ENCODE measurements at places on chromosomes 6 and 20.

- DNase-seq, result no peak
These were observed 554.7 kb upstream of the HS3ST5 start for GRCh38 chr6:114897536-114897935.

GRCh38 chr6:148885925-148886845 is 139.4 kb downstream of the UST start:
- DNase-seq, result no peak

DNA sequence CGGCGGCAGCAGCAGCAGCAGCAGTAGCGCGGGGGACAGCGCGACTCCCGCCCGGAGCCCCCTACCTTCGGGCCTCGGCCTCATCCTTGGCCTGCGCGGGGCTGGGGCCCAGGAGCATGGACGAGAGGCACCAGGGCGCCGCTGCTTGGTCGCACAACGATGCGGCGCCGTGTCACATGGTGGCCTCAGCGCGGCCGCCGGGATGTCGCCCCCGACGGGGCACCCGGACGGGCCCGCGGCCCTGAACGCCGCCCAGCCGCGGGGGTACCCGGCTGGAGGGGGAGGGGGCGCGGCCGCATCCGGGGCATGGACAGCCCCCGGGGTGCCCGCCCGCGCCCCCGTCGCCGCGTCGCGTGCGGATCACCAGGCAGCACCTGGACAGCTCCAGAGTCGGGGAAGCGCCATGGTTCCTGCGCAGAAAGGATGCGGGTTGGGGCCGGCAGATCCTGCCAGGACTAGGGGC is 57.1 kb downstream of the CDH22 start:
- DNase-seq, result no peak

GRCh38 chr6:156126535-156126934 is 650.6 kb upstream of the ARID1B start:
- DNase-seq, result no peak

DNA sequence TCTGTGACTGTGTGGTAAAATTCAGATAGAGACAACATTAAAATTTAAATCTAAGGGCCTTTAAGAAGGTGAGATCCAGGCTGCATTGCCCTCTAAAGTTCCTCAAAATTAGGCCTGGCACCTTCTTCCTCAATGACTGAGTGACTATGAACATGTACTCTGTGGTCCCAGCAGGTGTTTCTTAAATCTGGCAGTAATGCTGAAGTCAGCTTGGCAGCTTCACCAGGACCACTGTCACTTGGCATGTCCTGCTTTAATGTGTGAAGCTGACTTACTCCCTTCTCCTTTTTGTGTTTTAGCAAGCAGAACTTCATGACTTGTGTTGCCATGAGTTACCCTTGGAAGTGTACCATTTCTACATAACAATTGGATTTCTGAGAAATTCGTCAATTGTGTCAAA is 141.7 kb downstream of the NKAIN2 start:
- no peak for DNase-seq

- peak; percentile 90 for DNase-seq
These were observed at the start of gene TBC1D32 for GRCh38 chr6:121334299-121335086. Gene TBC1D32, minus strand, starts transcription at chr6:121334480. Its CDS starts 50 bp downstream, at chr6:121334430.

DNA sequence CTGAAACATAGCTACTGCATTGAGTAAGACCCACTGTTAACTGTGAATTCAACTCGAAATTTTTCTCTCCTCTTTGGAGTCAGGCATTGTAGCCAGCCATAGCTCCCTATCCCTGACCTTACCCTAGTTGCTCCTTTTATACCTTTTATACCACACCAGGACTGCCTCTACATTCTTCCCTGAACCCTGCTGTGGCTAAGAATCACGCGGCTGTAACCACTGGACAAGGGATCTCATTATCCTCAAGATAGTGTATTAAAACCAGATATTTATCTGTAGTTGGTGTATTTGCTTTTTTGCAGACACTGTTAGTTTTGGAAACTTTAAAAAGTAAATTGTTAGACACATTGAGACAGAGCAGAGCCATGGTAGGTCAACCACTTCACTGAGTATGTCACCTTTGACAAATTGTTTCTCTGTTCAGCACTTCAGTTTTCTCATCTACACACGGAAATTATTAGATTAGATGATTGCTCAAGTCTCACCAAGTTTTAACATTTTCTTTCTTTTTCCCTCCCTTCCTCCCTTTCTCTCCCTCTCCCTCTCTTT is 171.9 kb upstream of the PRND start:
- DNase-seq, result no peak

DNA sequence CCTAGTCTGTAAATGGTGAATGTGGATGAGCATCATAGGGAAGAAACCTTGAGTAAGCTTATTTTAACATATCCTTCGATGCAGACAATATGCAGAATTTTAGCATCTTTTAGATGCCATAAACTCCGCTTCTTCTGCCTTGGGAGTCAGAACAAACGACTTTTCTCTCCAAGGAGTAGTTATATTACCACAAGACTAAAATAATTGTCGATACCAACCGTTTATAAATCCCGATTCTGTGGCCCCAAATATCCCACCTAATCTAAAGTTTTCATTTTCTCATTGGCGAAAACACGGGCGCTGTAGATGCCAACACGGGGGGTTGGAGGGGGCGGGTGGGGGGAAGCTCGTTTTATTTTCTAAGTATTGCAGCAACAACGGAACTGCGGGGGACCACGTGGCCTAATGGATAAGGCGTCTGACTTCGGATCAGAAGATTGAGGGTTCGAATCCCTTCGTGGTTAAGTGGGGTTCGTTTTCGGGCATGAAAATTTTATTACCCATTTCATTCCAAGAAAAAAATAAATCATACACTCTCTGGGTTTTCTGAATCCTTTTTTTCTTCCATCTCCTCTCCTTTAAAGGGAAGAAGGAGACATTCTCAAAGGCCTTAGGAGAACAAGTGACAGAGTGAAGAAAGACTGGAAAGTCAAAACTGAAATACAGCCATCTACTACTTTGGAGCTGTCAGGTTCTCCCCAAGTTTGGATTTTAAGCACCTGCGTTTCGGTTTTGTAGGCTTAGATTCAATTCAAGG is 65.5 kb upstream of the BTN3A2 start:
- DNase-seq, result no peak

- no peak for DNase-seq
These were observed 44.4 kb upstream of the ENPP5 start for GRCh38 chr6:46215213-46215612.

DNA sequence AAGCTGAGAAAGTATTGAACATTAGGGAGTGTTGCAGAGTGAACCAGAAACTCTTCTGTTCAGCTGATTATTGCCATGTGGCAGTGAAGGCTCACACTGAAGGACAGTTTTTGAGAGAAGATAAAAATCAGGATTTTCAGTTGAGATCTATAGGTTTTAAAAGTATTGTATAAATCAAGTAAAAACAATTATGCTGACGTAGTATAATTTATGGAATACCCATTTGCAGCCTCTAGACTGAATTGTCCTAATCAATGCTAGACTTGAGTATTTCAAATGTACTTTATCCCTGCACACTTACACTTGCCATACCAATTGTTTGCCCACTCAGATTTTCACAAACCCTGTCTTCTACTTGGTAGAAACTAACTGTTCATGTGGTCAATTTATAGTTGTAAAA is 245.8 kb downstream of the FRK start:
- DNase-seq, result no peak

GRCh38 chr6:148274809-148275208 is 67.8 kb upstream of the SASH1 start:
- no peak for DNase-seq

- DNase-seq, result no peak
These were observed 78.6 kb downstream of the GCLC start for GRCh38 chr6:53466257-53466656.

- no peak for DNase-seq
These were observed 10.0 kb downstream of the JPH2 start for GRCh38 chr20:44176833-44177534.

GRCh38 chr6:164370773-164371172 is 938.6 kb downstream of the C6orf118 start:
- DNase-seq, result no peak

DNA sequence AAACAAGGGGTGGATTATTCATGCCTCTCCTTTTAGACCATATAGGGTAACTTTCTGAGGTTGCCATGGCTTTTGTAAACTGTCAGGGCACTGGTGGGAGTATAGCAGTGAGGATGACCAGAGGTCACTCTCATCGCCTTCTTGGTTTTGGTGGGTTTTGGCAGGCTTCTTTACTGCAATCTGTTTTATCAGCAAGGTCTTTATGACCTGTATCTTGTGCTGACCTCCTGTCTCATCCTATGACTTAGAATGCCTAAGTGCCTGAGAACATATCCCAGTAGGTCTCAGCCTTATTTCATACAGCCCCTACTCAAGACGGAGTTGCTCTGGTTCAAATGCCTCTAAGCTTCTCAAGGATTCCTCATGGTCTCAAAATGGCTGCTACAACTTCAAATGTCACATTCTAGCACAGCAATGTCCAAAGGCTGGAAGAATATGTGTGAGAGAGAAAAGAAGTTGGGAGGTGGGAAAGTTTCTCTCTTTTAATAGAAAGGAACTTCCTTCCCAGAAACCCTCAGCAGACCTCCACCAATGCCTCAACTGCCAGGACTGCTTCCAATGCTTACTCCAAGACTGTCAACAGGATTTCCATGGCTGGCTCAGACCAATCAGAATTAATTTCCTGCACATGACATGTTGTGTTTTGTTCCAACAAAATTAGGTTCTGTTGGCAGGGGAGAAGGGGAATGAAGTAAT is 46.6 kb upstream of the SLC9A8 start:
- DNase-seq, result peak; percentile 32

GRCh38 chr6:82951389-82951788 is 114.3 kb downstream of the UBE3D start:
- DNase-seq, result no peak

- DNase-seq, result no peak
These were observed 17.9 kb downstream of the SOX4 start for GRCh38 chr6:21611485-21611884.

DNA sequence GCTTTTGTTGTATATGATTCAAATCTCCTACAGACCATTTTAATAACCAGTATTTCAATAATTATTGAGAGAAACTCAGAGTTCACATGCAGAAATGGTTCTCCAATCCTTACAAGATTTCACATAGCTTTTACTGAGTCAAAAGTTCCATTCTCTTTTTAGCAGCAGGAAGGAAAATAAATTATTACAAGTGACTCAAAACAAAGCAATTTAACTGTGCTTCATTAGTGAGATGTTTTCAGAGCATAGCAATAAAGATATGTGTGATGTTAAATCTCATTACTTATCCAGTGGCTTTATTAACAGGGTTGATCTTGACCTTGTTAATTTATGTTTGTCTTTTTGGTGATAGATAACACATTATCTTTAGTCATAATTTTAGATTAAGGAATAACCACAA is 22.0 kb downstream of the KIF13A start:
- peak; percentile 71 for DNase-seq

DNA sequence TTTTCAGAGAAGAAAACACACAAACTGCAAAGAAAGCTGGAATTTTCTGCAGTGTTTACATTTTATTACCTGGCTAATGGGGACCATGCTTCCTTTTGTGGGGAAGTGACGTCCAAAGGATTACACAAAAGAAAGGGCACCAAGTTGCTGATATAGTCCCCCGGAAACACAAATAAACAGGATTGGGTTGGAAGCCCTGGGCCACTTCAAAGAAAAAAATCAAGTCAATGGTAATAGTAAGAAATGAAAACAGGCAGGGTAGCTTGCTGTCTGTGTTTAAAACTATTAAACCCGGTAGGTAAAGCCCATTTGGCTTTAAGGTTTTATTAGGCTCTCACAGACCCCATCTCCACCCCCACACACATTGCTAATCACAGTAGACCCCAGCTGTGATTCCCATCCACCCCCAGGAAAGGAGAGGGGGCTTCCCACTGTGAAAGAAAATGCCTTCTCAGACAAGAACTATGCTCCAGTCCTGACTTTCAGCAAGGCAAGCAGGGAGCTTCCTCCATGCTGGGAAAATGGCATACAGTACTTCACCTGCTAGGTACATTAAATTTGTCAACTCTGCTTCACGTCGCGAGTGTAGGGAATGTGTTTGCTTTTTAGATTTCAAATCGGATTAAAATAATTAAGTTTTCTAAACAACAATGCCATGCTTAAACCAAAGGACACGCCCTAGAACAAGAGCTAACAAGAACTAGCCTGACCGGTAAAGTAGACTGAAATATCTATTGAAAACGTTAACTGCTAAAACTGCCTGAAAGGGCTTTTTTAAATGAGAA is 1.1 kb downstream of the PERP start:
- DNase-seq, result no peak

DNA sequence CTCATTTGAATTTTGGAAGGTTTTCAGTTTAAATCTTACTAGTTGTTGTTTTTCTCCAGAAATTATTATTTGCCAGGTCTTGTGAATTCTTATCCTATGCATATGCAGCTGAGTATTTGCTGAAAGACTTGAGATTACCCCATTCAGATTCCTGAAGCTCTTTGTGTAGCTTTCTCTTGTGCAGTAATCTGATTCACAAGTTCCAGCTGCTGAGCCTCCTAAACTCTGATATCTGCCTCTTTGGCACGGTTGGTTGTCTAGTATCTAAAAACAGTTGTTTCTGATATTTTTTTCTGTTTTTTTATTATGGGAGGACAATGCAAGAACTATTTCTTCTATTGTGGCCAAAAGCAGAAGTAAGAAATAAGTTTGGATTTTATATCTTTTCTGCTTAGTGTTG is 863.9 kb upstream of the MANEA start:
- no peak for DNase-seq

DNA sequence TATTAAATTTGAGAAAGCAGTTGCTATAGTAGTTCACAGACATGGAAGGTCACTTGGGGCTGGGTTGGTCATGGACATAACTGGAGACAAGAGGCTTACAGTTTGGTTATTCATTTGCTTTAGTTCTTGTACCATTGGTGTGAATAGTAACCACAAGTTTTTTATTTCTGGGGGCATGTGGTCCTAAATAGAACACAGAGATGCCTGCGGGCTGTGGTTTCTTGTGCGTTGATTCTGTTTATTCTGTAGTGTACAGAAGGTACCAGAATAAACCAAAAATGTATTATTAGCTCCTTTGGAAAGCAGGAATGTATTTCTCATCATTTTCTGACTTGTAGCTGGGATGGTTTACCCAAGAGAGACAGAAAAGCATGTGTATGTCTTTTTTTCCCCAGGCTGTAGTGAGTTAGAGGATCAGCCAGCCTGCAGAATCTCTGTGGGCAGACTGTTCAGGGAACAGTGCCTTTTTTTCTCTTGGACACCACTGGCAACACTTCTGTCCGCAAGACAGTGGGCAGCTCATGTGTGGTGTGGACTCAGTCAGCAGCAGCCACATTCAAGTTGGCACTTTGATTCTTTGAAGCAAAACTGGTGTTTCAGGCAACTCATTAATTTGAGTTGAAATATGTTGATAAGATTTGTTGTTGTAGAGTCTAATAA is 122.1 kb downstream of the LRRC1 start:
- no peak for DNase-seq

DNA sequence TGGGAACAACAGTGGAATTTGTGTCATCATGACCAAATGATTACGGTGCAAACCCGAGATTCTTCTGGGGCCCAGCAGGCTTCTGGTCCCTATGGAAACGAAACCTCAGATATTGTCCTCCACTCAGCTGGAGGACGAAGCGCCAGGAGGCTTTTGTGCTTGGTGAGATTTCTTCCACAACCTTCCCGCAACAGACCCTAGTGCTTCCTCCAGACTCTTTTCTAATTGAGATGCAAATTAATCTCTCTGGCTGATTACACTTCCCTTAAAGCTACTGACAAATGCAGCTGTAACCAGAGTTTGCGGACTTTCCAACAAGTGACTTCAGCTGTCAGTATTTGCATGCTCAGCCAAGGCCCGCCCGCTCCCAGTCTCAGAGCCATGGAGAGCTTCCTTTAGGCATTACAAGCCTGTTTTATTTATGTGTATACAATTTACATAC is 96.0 kb downstream of the INSM1 start:
- DNase-seq, result no peak

GRCh38 chr6:25312703-25313102 is 33.5 kb downstream of the CARMIL1 start:
- DNase-seq, result peak; percentile 71
